Activated CD4-positive, alpha-beta T cell treated with anti-CD3 and anti-CD28 coated beads, Interleukin-2, amount 10 ng/mL, durations not matched to agents 7 days and 5 days (primary cell): ENCODE measurements at places on chromosomes 7 and 10.

DNA sequence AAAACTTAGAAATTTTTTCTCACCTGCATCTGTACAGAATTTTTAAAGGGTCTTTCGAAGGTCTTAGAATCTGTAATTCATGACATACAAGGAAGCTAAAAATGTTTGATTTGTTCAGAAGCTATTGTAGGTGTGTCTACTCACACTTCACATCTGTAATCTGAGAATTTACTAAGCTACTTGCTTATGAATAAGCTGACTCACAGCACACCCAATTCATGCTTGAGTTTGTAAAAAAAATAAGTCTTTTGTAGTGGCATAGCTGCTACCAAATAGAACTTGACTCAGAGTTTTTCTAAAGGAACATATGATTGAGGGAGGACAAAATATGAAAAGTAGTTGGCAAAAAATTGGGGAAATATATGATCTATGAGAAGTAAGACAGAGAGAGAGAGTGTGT is 12.7 kb upstream of the AGR2 start:
- DNase-seq = no peak

GRCh38 chr7:46003896-46004875 is 83.1 kb upstream of the IGFBP3 start:
- no peak for DNase-seq

GRCh38 chr7:40162516-40162915 is 27.7 kb downstream of the SUGCT start:
- no peak for DNase-seq

DNA sequence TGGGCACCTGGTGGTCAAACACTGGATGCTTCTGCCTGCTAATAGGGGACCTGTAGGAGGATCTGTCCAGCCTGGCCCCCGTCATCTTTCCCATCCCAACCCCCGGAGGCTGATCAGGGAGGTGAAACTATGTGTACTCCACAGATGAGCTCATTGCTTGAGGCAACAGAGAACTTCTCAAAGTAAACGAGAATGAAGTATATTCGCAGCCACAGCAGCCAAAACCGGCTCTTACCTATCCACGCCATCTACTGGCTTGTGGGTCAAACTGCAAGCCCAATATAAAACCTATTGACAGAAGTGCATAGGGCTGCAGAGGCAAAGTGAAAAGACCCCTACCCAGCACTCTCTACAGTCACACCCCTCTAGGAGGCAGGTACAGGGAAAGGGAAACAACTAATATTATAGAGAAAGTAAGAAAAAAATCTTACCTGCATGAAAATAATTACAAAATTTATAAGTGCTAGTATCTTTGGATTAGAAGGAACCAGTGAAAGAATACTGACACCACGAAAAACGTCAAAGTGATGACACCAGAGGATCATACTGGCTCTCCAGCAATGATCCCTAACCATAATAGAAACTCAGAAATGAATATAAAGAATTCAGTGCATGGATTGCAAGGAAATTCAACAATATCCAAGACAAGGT is 973.5 kb downstream of the ANKRD7 start:
- DNase-seq = peak; percentile 25

- peak; percentile 67 for DNase-seq
Observed at GRCh38 chr10:14009371-14010100, 321.2 kb downstream of the FRMD4A start.

GRCh38 chr10:26336979-26337378 is 101.2 kb upstream of the APBB1IP start:
- DNase-seq = no peak

DNA sequence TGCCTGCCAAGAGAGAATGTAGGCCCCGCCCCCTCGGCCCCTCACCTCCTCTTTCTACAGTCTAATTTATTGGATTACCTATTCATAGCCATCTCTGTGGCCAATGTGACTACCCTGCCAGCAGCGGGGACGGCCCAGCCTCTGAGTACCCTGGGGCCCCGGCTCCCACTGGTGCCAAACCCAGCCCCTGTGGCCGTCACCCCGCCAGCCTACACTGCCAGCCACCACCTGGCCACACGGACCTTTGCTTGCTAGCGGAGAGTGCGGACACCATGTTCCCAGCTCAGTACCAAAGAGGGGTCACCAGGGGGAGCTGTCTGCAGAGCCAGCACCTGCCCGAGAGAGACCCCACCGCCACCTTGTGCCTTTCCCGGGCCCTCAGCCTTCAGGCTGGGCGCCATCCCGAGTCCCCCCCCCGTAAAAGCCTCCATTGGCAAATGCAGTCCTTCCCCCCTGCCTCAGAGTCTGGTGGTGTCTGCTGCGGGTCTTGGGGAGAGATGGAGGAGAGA is 511.1 kb downstream of the ZNF37A start:
- DNase-seq = no peak

- DNase-seq = no peak
Observed at GRCh38 chr7:49500741-49501140, 272.7 kb upstream of the VWC2 start.

DNA sequence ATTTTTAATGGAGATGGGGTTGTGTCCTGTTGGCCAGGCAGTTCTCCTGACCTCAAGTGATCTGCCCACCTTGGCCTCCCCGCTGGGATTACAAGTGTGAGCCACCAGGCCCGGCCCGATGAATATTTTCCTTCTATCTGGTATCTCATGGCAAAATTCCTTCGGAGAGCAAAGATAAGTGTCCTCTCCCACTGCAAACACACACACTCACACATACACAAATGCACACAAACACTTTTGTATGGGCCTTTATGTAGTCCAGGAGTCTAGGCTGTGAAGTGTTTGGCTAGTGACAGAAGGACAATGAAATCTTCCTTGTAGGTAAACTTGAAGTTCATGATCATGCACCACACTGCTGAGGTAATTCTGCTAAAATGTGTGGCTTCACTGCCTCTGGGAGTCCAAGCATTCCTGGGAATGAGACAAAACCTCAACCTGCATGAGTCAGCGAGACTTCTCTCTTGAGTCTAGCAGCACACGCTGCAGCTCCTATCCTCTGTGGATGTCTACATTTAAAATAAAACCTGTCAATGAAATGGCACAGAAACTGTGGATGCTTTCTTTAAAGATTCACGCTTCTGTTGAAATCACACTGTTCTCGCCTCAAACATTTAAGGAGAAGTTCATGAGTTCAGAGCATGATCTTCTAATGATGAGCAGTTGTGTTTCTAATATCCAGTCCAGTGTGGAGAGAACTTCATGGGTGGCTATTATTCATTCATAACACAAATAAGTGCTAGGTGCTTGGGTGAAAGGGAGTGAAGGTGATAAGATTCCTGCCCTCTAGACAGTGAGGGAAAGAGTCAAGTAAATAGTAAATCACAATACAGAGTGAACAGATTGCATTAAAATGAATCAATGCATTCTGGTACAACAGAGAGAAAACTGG is 96.5 kb downstream of the NRP1 start:
- no peak for DNase-seq

DNA sequence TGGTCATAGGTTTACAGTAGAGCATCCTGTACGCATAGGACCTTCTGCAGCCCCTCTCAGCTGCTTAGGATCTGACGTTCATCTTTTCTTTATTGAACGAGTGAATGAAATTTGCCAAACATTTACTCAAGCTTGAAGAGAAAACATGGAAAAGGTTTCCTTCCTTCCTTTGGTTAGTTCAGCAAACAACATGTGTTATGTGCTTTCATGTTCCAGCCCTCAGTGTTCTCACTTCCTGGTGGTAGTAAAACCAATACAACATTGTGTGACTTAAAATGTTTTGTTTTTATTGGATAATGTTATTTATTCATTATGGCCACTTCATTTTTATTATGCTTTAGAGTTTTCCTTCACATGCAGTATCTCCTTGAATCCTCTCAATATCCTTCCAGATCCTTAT is 1.4 kb upstream of the CDCA7L start:
- no peak for DNase-seq

GRCh38 chr10:70379581-70380176 is 2.7 kb downstream of the LRRC20 start:
- DNase-seq = no peak

DNA sequence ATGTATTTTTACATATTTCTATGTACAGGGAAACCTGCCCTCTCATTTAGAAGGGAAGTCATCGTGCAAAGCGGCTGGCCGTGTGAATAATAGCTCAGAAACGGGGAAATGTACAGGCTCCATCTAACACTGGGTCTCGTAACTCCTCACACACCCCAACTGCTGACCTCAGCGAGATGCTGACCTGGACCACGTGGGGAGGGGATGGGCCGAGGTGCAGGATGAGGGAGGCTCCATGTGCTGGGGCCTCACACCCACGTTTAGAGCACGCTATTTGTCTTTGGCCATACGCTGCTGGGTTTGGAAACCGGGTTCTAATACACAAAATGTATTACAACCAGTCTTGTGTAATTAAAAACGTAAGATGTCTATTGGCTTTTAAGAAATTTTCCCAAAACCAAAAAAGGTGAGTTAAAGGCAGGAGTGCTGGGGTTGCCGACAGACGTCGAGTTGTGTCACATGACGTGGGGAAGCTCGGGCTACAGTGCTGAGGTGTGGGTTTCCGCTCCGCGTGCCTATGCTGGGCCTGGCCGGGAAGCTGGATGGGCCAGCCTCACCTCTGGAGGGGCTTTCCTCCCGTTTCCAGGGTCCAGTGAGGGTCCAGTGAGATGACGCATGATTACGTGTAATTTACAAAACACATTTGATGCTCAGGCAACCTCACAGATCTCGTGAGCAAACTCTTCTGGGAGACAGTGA is 215.6 kb downstream of the DNAJB6 start:
- DNase-seq = no peak

DNA sequence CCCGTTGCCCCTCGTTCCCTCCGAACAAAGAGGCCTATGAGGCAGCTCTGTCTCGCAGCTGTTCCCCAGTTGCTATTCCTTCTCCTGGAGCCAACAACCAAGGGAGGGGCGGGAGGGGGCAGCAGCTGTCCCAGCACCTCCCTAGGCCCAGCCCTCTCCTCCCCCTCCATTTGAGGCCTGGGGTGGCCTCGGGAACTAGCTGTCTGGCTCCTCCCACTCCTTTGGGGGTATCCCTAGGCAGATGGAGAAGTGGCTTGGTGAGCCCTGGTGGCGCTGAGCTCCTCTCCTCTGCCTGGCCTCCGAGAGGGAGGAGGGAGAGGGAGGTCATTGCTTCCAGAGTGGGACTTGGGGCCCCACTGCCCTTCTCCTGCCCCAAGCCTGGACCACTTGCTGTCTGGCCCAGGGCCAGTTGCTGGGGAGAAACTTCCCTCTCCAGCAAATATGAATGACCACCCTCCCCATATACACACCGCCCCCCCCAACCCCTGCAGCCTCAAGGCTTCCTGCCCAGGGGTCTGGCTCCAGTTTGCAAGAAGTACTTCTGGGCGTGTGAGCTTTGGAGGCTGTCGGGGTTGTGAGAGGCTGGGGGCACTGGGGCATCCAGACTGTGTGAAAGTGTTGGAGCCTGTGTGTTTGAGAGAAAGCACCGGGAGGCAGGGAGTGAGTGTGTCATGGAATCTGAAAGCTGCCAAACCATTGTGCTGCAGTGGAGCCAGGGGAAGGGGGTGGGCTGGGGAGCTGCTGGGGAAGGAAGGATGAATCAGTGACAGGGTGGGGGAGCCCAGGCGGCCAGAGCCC is 3.1 kb downstream of the FLNC start:
- no peak for DNase-seq

GRCh38 chr10:100100651-100101184 is 19.0 kb upstream of the CPN1 start:
- no peak for DNase-seq

DNA sequence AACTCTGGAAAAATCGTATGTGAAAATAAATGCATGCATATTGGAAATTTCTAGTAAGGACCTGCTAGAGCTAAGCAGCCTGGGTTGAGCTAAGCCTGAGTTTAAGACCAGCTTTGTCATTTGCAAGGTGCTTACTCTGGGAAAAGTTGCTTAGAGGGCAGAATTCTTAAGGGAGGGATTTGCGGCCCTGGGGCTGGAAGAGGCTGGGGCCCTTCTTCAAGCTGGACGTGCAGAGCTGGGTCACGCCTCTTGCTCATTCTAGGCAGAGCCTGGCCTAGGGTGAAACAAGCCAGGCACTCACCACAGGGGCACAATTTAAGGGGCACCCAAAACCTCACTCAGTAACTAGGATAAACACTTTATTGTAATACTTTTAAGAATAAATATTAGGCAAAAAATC is 137.2 kb downstream of the ARHGAP22 start:
- DNase-seq = no peak

- DNase-seq = no peak
Observed at GRCh38 chr10:67098461-67098860, 172.6 kb downstream of the LRRTM3 start.

GRCh38 chr10:69265521-69265920 is 12.8 kb upstream of the HK1 start:
- DNase-seq = no peak

- DNase-seq = no peak
Observed at GRCh38 chr7:18504965-18505364, 9.4 kb downstream of the HDAC9 start.
